ENCODE measurements at places on chromosomes 4 and X.

DNA sequence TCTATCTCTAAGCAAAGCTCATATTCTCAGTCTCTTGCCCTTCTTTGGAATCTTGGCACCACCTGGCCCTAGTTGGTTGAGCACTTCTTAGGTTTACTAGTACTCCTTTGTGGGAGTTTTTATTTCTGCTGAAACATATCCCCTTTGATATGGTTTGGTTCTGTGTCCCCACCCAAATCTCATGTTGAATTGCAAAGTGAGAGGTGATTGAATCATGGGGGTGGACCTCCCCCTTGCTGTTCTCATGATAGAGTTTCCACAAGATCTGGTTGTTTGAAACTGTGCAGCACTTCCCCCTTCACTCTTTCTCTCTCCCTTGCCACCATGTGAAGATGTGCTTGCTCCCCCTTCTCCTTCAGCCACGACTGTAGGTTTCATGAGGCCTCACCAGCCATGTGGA, 22.2 kb upstream of the SYNPO2 start:
- no peak for DNase-seq

GRCh38 chr4:171639540-171639939, 173.7 kb upstream of the GALNTL6 start:
- no peak for DNase-seq

- no peak for DNase-seq
Observed at GRCh38 chr4:79022529-79022928, 83.3 kb upstream of the PAQR3 start.

GRCh38 chrX:148785256-148785655, 284.8 kb downstream of the AFF2 start:
- DNase-seq = no peak

GRCh38 chrX:93420090-93420489, 253.3 kb downstream of the NAP1L3 start:
- DNase-seq = no peak
